Activated CD4-positive, alpha-beta T cell treated with anti-CD3 and anti-CD28 coated beads, Interleukin-2, amount 50 U/mL, for 4 hours (primary cell): ENCODE measurements at places on chromosomes 11 and 22.

DNA sequence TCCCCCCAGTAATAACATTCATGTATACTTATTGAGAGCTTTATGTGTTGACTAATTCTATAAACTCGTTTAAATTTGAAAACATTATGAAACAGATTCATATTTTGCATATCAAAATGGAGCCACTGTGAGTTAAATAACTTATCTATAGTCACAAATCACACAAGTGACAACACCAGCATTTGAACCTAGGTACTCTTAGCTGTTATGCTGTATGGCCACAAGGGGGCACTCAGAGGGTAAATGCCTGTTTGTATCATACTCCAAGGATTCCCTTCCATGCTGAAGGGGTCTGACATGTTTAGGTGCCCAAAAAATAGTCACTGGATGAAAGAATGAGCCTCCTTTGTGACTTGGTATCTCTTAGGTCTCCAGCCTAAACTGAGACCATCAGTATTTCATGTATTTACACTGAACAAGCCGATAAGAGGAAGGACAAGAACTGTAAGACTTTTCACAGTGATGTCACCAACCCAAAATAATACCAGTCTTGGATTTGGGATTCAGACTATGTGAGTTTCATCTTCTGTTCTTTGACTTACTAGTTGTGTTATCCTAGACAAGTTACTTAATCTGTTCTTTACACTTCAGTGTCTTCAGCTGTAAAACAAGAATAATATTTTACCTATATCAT, 12.2 kb upstream of the OR52D1 start:
- DNase-seq: peak; percentile 1

DNA sequence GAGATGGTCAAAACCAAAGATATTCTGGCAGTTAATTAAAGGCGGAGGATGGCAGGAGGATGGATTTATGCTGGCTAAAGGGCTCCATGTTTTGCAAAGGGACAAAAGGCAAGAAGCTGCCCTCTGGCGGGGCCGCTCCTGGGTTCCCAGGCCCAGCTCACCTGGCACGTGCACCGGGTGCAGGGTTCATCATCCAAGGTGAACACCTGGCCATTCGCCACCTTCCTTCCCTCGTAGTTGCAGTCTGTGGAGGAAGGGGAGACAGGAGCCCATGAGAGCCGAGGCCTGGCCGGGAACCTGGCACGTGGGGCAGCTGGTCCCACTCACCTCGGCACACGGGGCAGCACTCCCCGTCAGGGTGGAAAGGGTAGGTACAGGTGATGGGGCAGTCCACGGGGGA, 23.8 kb downstream of the PGA5 start:
- no peak for DNase-seq

- DNase-seq: no peak
Measured at GRCh38 chr11:81673001-81673400, 1060.7 kb downstream of the FAM181B start.

DNA sequence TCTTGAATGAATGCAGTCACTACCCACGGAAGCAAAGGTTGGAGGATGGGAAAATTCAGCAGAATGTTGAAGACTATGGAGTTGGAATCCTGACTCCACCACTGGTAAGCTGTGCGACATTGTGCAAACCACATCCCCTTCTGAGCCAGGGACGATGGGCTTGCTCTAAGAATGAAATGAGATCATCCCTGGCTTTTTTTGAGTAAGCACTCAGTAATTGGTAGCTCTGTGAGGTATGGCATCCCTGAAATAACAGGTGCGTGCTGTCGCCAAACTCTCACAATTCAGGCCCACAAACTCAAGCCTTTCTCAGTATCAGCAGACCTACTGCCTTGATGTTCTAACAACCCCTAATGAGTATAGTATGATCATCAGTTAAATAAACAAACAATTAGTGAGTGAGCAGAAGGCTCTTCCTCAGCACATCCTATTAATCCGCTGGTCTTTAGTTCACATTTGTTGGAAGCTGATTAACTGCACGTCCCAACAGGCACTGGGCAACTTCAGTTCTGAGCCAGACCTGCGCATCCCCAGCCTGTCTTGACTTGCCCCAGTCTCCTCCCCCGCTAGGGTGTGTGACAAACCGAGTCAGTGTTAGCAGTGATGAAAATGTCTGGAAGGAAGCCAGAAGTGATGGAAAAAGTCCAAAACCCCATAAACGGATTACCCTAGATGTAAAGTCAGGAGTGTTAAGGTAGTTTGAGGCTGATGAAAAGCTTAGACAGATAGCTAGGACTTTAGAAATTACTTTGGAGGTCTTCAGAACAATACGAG, 235.5 kb downstream of the GRIK4 start:
- DNase-seq: no peak

DNA sequence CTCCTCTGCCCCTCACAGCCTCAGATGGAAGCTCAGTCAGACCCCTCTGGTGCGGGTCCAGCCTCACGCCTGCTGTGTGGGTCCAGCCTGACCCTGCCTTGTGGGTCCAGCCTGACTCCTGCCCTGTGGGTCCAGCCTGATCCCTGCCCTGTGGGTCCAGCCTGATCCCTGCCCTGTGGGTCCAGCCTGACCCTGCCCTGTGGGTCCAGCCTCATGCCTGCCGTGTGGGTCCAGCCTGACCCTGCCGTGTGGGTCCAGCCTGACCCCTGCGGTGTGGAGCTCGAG, 445.3 kb downstream of the BRD1 start:
- no peak for DNase-seq

DNA sequence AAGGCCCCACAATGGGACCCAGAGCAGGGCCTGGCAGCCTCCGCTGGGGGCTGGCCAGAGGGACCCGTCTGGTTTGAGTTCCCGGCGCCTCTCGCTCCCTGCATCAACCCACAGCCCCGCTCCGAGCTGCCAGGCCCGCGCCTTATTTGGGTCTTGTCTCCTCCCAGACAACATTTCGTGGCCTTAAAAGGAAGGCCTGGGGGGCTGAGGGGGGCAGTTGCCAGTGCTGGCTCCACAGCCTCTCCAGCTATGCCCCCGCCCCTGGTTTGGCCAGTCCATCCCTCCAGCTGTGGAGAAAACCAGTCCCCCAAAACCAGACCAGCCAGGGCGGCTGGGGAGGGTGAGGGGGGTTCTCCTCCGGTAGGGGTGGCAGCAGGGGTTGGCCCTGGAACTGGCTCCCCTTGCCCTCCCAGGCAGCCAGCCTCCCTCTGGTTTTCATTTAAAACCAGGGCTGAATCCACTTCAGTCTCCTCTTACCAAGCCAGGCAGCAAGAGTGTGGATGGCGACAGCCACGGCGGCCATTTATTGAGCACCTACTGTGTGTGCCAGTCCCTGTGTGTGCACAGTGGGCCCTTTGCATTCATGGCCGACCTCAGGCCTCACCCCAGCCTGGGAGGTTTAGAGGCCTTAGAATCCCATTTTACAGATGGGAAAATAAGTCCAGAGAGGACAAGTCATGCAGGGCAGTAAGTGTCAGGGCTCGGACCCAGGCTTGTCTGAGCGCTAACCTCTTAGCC, 18.6 kb downstream of the EMID1 start:
- no peak for DNase-seq

GRCh38 chr11:31141789-31142188, 227.8 kb downstream of the DCDC1 start:
- DNase-seq: no peak

- DNase-seq: peak; percentile 82
Measured at GRCh38 chr11:61733120-61733978, 19.1 kb upstream of the MYRF start.

- DNase-seq: no peak
Measured at GRCh38 chr22:21970037-21970799, 12.4 kb downstream of the TOP3B start.

GRCh38 chr22:37258753-37259401, 14.8 kb upstream of the RAC2 start:
- no peak for DNase-seq

- no peak for DNase-seq
Measured at GRCh38 chr11:121886996-121887395, 229.0 kb downstream of the BLID start.

DNA sequence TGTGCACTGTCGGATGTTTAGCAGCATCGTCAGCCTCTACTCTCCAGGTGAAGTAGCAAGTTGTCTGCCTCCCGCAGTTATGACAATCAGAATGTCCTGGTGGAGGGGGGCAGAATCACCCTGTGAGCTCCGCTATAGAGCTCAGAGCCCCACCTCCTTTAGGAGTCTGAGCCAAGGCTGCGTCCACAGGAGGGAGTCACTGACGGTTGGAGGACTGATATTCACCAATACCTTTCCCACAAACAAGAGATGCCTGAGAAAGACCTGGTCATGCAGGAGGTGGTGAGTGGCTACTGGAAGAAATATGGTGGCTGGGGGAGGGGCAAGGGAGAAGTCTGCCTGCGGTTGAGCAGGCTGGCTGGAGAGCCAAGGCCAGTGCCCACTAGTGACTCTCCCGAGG, 41.7 kb upstream of the ADA2 start:
- no peak for DNase-seq

DNA sequence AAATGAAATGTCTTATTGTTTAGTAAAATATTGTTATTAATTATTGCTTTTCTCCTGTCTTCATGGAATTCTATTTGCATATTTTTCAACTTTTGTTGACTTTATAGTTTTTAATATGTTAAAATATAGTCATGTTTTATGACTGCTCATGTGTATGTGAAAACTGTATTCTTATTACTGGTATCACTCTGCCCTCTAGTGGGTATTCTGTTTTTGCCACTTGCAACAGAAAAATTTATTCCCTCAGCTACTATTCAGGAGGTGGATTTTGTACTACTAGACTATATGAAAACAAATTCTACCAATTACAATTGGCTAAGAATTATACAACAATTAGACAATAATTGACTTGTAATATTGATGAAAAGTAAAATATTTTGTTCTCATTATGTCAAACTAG, 45.0 kb downstream of the OR4C6 start:
- DNase-seq: no peak

- no peak for DNase-seq
Measured at GRCh38 chr22:16824716-16825687, at the start of gene XKR3. Gene XKR3, minus strand, starts transcription at chr22:16825411. Its CDS starts 17,338 bp downstream, at chr22:16808073.

DNA sequence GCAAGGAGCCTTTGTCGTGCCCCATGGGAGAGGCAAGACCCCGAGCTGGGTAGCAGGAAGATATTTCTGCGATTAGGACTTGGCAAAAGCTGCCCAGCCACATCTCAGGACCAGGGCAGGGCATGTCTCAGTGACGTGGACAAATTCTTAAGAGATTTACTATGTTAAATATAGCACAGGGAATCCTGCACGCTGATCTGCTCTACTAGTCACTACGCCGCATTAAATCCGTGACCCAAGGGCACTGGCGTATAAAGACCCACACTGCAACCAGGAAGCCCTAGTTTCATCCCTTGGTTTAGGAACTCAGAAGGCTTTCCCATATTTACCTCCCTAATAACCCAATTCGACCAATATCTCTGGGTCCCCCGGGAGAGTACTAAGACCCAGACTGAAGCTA, 35.1 kb downstream of the AP1B1 start:
- no peak for DNase-seq

DNA sequence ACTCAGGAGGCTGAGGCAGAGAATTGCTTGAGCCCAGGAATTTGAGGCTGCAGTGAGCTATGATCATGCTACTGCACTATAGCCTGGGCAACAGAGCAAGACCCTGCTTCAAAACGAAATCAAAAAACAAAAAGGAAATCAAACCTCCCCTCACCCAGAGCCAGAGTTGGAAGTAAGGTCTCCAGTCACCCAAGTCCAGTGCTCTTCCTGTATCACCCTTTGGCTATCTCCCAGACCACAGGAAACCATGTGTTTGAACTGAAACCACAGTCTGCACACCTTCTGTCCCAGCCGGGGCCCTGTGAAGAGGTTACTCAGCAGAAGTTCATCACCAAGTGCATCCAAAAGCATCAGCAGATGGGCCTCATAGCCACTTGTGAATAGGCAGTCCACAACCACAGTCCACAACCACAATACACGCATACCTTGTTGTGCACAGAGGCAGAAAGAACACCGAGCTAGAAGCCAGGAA, 4.6 kb downstream of the MYH9 start:
- DNase-seq: no peak

DNA sequence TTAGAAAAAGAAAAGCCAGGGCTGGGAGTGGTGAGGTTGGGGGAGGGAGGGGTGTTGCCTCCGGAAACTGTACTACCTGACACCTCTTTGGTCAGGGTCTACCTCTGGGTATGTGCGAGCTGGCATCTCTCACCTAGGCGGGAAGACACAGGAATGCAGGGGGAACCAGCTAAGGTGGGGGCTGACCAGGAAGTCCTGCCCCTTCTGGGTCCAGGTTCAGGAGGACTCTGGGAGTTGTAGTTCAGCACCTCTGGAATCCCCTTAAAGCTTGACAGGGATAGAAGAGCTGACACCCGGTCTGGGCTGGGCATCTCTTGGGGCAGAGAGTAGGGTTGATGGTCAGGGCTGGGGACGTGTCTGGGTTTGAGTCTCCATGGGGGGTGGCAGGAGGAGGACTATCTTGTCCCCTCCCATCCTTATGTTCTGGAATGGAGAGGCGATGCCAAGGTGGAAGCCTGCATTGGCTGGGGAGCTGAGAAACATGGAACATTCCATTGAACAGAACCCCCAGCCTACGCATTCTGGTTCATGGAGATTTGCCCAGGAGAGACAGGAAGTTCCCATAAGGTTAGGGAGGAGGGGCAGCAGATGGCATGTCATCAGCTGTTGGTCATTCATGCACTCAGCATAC, 2.1 kb upstream of the KIAA1671 start:
- DNase-seq: no peak

DNA sequence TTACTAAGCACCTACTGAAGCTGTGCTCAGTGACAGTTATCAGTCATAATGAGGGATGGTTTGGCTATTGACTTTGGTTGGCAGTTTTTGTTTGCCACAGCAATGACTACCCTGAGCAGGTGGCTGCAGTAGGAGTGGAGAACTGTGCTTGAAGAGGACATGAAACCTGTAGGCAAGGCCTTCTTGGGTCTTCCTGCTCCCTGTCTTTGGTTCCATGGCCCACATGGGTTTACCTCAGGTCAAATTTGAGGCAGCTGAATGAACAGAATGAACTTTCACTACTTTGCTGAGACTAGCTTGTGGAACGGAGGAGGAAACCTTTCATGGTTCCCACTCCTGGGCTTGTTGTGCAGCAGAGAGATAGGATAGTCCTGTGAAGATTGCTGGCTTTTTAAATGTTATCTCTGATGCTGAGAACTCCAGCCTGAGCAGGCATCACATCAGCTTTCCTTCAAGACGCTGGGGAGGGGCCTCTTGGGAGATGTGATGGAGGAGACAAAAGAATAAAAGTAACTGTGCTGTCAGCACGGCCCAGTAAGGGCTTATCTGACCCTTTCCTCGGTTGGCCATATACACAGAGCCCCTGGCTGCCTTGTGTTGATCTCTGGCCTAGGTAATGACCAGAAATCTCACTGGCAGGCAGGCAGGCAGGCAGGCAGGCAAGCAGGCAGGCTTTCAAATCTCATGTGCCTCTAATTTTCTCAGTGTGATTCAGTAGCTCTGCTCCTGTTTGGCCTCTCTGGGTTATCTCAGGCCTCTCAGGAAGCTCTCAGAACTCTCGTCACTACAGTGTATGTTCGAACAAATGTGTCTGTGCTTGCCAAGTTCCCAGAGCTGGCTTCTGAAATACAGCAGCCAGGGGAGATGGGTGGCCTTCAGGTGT, 12.0 kb downstream of the STIM1 start:
- no peak for DNase-seq

GRCh38 chr11:17013548-17014320, 480 bp downstream of the PLEKHA7 start:
- peak; percentile 8 for DNase-seq
